Stimulated activated CD4-positive, alpha-beta T cell treated with anti-CD3 and anti-CD28 coated beads, Interleukin-4, amount 100 ng/mL, for 4 hours (primary cell): ENCODE measurements at places on chromosomes 13 and 19.

DNA sequence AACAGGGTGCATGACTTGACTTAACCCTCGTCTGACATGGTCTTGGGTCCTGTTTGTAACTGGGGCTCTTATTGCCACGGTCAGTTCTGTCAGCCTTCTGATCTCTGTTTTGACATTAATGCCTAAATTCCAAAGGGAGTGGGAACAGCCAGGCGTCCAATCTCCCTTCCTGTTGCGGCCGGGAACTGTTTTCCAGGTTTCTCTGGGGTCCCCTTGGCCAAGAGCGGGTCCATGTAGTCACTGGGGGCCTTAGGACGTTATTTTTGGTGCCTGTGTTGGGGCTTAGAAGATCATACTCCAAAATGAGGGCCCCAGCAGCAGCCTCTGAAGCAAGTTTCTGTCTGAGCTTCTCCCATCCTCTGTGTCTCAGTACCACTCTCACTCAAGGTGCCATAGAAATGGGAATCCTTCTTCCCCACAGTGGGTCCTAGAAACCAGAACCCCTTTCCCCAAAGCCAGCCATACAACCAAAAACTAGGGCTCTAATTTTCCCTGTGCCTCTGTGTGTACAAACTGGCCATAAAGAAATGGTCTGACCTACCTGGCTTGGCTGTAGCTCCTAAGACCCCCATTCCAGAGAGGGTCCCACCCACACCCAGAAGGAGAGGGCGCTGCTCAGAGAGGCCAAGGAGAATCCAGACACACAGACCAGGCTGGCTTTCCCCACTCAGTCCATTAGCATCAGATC lies 50.4 kb downstream of the C13orf46 start:
- DNase-seq = no peak

DNA sequence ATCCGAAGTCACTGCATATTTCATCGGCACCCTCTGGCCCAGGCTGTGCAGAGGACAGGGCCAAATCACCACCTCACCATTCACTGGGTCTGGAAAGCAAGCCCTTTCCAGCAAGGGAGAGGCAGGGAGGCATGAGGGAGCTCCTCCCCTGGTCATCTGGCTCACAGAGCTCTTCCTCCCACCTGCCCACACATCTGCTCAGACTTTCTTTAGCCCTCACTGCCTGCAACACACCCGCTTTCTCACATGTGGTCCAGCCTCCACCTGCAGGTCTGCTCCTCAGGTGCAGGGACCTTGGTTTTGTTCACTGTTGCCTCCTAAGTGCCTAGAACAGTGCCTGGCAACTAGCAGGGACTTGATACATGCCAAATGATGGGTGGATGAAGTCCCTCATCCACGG lies 21.0 kb upstream of the SLC35E1 start:
- no peak for DNase-seq

GRCh38 chr19:12617646-12618045 lies 6.9 kb downstream of the ZNF791 start:
- no peak for DNase-seq

DNA sequence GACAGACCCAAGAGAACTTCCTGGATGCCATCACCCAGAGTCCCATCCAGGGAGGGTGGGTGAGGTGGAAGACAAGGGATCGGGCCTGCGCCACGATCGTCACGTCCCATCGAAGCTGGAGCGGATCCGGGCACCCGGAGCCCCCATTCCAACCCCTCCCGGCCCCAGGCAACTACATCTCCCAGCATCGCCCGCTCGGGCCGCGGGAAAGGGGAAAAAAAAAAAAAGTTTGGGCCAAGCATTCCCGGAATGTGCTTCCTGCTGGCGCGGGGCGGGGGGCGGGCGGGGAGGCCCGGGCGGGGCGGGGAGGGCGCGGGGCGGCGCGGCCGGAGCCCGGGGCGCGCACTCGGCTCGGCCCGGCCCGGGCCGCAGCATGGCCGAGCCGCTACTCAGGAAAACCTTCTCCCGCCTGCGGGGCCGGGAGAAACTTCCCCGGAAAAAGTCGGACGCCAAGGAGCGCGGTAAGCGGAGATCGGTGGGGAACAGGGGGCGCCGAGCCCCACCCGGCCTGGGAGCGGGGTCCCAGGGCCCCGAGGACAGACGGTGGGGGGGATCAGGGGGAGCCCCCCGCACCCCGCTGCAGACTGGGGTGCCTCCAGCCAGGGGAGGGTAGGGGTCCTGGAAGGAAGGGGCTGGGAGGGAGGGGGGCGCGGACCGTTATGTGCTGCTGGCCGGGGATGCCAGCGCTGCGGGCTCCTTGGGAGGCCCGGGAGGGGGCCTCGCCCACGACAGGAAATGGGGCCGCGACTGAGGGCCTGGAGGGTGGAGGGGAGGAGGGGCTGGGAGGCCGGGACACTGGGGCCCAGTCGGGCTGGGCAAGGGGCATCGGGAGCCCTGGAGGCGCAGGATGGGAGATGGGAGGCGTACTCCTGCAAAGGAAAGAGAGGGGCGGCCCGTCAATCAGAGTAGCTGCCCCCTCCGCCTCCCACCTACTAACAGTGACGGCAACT lies at the start of gene SYDE1:
Gene SYDE1, plus strand, starts transcription at position 341 of the 950 bp plus-strand sequence. Its CDS starts 33 bp downstream, at position 374.
- DNase-seq = no peak

GRCh38 chr13:74101436-74101835 lies 32.8 kb downstream of the KLF12 start:
- no peak for DNase-seq

- no peak for DNase-seq
Observed at GRCh38 chr13:24741791-24742190, 22.2 kb upstream of the RNF17 start.

GRCh38 chr13:20451397-20451796 lies 74.3 kb downstream of the CRYL1 start:
- no peak for DNase-seq

DNA sequence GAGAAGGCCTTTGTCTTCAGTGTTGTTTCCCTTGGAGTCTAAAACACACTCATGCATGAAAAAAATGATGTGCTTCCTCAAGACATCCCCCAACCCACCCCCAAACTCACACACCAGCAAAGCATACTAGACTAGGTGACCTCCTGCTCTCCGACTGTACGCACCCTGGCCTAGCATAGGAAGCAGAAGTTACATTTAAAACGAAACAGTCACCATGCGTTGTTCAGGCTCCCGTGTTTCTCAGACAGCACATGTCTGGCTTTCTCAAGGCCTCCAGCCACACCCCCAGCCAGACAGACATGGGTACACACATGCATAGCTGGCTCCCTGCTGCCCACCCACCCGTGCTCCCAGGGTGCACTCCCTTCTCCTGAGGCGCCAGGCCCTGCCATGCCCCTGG lies 28.7 kb upstream of the C1QTNF9 start:
- DNase-seq = no peak
